ENCODE measurements at places on chromosomes 3 and 15. TPM values are rescaled to one million over a fixed set of nuclear protein-coding genes. Genes with fewer than 3 reads are reported as not detected.
A peak's percentile ranks its signal among the peaks of the same experiment; 100 is the strongest.

- no peak for DNase-seq
These were observed 569.8 kb upstream of the IL12A start for GRCh38 chr3:159418571-159419526.

ST6GAL1 gene
- 86.6 TPM for polyA plus RNA-seq

DNA sequence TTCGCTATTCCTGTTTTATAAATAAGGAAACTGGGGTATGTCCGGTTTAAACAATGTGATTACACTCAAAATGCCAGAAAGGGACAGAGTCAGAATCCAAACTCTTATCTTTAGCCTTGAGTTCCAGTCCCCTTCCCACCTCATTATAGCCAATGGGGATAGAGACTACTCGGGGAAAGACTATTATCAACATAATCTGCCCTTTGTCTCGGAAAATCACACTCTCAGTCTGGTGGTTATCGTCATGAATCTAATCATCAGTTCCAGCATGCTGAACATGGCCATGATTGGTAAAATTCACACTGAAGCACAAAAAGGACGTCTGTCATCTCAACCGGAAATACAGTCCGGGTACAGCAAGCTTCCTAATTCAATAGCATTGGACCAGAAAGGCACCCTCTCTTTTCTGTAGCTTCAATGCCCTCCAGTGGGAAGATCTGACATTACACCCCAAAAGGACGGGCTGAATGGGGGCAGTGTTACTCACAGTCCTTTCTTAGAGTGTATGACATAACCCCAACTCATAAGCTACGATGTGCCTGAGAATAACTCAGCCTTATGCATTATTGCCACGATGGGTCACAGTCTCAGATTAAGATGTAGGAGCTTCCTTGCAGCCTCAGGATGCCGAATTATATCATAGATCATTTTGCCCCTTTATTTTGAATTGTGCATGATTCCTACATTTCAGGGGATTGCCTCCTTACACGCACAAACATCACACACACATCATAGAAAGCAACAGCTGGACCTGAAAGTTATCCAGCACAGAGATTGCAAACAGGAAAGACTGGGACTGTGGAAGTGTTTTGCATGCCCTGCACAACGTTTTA lies 390.4 kb upstream of the LMCD1 start:
- peak; percentile 69 for DNase-seq

GRCh38 chr15:89362203-89363101 lies 27.8 kb upstream of the POLG start:
- no peak for DNase-seq

GRCh38 chr15:101305820-101306255 lies 10.8 kb upstream of the SNRPA1 start:
- DNase-seq: no peak

DNA sequence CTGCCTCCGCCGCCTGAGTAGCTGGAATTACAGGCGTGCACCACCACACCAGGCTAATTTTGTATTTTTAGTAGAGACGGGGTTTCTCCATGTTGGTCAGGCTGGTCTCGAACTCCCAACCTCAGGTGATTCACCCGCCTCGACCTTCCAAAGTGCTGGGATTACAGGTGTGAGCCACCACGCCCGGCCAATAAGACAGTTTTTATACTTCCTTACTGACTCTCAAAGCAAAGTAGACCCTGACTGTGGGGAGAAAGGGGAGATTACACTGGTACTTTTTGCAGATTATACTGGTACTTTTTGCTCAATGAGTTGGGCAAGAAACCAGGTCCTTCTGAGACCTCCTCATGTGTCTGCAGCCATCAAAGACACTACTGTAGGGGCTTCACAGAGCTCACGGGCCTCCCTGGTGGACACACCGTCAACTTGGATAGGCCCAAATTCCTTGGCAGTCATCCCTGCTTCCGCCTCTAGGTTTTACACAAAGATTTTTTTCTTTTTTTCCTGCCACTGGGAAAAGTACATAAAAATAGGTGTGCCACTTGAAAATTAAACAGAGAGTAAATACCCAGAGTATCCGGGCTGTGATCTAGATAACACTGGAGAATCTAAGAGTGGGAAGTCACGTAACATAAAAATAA lies 143.3 kb upstream of the WNT5A start:
- DNase-seq: no peak

FBXO40 gene
- polyA plus RNA-seq: not detected

DNA sequence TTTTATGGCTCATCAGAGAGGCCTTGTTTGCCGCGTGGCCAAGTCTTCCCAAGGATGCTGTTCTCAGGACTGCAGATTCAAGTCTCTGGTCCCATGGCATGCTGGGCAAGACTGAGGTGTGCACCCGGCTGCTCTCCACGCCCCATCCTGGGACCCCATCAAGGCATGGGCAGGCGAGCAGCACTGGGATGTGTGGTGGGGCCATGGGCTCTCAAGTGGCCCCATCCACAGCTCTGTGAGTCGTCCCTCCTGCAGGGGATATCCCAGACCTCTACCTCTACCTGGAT lies 13.1 kb upstream of the GP9 start:
- DNase-seq: no peak

GRCh38 chr3:119291062-119291700 lies 3.0 kb upstream of the ARHGAP31 start:
- DNase-seq: no peak

DNA sequence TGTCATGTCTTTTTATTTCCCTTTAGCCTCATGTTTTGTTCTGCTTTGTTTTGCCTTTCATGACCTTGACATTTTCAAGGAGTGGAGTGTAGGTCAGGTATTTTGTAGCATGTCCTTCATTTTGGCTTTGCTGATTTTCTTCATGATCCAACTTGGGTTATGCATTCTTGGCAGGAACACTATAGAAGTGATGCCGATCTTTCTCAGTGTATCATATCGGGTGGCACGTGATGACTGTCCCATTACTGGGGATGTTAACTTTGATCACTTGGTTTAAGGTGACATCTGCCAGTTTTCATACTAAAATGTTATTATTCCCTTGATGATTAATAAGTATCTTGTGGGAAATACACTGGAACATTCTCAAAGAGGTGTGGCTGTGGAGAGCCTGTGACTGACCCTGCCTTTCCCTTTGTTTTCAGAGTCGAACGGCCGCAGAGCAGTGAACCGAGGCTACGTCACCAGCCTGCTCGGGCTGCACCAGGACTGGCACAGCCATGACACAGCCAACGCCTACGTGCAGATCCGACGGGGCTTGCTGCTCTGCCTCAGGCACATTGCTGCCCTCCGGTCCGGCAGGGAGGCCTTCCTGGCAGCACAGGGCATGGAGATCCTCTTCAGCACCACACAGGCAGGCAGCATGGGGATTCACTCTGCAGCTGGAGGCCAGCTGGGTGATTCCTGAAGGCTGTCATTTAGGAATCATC lies 167.7 kb downstream of the AGBL1 start:
- no peak for DNase-seq

CRABP1 gene
- 56.2 TPM for polyA plus RNA-seq

- no peak for DNase-seq
These were observed 47.5 kb downstream of the CHL1 start for GRCh38 chr3:244041-244440.

DNA sequence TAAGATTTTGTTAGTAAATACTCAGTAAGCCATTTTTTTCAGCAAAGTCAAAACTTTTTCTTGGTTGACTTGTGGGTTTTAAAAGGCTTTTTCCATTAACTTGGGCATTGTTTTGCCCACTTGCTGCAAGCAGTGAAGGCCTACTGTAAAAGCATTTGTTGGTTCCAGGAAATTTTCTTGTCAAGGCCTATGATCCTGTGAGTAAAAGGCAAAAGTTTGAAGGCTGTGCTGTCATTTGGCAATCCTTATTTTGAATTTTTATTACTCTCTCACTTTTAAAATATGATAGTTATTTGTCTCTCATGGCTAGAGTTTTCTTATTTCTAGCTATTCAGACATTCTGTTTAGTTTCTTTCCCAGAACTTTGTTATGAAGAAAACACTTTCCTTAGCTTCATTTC lies 13.0 kb downstream of the P2RY12 start:
- no peak for DNase-seq

DNA sequence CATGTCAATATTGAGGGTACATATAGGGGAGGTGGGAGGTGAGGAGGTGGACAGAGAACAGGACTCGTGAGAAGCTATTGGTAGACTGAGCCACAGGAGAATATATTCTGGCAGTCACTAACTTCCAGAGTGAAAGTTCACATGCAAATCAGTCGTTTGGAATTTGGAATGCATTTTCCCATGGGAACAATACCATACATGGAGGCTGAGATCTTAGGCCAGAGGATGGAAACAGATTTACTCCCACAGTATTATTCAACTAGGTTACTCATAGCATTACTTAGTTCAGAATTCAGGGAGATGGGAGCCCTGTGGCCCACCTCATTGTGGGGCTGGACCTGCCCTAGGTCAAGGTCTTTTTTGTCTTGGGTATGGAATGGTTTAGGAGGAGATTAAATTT lies 36.4 kb upstream of the ABHD2 start:
- no peak for DNase-seq

GRCh38 chr3:177777699-177778098 lies 580.4 kb upstream of the TBL1XR1 start:
- peak; percentile 36 for DNase-seq

SATB1 gene
- 44.7 TPM for polyA plus RNA-seq

CFAP100 gene
- 0.84 TPM for polyA plus RNA-seq

DNA sequence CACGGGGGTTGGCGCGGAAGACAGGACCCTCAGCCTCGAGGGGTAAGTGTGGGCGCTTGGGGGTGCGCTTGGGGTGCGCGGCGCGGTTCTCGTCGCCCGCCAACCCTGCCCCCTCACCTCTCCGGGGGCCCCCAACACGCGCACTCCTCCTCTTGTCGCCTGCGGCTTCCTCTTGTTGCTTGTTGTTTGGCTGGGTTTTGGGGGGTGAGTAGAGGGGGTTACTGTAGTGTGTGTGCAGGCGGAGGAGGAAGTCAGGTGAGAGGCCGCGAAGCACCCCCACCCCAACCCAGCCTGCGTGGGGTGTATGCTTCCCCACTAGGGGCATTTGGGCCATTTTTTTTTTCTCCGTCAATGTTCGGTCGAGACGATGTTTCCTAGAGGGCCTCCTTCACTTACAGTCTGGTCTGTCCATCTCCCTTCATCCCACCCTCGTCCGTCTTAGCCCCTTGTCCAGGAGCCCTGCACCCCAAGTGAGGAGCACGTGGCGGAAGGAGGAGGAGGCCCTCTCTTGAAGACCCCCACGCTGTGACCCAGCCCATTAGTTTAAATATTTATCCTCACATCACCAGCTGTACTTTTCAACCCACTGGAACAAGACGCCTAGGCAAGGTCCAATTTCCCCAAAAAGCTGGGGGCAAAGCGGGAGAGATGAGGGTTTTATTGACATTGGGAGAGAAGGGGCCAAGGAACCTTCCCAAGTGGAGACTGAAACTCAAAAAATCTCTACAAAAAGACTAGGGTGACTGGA lies 20.4 kb upstream of the SATB1 start:
- no peak for DNase-seq

GRCh38 chr3:6985848-6986247 lies 124.9 kb downstream of the GRM7 start:
- DNase-seq: no peak

DNA sequence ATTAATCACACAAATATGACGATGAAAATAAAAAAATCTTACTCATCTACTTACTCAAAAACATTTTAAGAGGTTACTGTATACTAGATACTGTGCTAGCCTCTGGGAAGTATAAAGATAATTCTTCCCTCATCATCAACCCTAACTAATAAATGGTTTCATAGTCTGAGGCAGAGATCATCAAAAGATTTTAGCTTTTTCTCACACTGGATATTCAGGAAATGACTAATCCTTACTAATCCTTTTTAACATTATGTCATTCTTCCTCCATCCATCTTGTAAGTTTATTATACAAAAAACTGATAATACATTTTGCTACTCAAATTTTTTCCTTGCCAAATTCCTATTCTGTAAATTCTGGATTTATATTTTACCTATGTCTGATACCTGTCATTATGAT lies 29.7 kb downstream of the ACAD11 start:
- DNase-seq: no peak

DNA sequence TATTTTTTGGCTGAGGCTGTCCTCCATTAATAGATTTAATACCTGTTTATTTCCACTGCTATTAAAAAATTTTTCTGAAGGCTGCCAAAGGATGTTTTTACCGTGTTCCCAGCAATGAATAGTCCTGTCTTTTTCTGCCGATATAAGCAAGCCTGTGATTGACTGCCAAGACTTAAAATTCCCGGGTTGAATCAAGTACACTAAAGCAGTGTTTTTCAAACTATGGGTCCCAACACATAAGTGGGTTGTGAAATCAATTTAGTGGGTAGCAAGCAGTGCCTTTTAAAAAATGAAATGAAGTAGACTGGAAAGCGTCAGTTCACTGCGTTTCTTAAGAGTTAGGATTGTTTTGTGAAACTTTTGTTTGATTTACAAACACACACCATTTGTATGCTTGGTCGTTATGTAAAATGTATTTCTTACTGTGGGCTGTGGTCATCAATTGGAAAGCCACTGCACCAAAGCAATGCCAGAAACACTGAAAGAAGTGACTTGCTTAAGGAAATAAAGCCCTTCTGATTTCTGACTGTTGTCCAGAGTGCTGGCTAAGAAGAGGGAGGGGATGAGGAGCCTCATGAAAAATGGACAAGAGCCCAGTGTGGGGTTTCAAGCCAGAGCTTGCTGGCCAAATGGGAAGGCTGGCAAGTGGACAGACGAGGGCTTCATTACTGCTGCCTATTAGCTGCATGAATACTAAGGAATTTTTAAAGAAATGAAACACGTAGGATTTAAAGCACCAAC lies 206.0 kb downstream of the THRB start:
- DNase-seq: no peak

- DNase-seq: no peak
These were observed 270.8 kb downstream of the KLF13 start for GRCh38 chr15:31597466-31597865.

PARP15 gene
- 0.47 TPM for polyA plus RNA-seq

GRCh38 chr3:190655933-190656332 lies 142.0 kb downstream of the IL1RAP start:
- DNase-seq: no peak

IQCF5 gene
- polyA plus RNA-seq: not detected

GRCh38 chr3:127666676-127667075 lies 6.1 kb upstream of the ABTB1 start:
- DNase-seq: no peak

WDR82 gene
- polyA plus RNA-seq: 88.4 TPM

SLC51B gene
- 12.8 TPM for polyA plus RNA-seq

- no peak for DNase-seq
These were observed 87.9 kb upstream of the LINGO1 start for GRCh38 chr15:77720655-77721054.

- no peak for DNase-seq
These were observed 438.1 kb upstream of the ARPP21 start for GRCh38 chr3:35201211-35201610.

DNA sequence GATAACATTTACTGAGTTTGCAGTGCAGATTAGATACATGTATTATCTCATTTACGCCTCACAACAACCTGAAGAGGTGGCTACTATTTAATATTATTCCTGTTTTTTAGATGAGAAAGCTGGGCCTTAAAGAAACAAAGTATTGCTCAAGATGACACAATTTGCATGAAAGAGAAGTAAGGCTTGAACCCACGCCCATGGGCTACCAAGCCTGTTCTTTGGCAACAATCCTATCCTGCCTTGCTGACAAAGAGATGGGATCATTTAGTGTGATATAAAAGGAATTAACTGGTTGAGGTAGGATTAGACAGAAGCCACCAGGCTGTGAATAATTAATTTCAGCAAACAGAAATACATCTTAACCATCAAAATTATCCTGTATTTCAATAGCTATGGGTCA lies 9.2 kb upstream of the LDHAL6B start:
- no peak for DNase-seq
